SK-N-SH treated with all-trans-retinoic acid at 6 μM for 48 hours (cell line): ENCODE measurements at places on chromosomes 5 and 9.

DNA sequence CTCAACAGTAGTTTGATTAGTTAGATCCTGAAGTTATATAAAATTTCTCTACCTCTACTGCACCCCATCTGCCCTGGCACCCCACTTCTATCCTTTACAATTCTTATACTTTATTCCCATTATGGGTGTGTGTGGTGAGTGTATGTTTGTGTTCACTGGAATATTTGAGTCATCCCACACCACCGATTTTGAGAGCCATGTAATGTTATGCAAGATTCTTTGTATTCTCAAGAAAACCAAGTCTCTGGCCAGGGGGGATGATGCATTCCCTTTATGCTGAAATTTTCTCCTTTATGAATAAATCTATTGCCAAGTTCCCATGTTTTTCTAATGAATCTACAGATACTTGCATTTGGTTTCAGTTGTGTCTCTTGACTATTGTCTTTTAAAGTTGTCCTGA lies 266.8 kb downstream of the ARHGEF28 start:
- ATAC-seq: no peak

- ATAC-seq: 0 out of 3 replicates have a peak, but pooled peaks have one; percentile 26
Observed at GRCh38 chr5:157130925-157131324, 11.7 kb downstream of the MED7 start.

GRCh38 chr9:19231126-19231903 lies 822 bp downstream of the DENND4C start:
- ATAC-seq: peak; percentile 12

- ATAC-seq: no peak
Observed at GRCh38 chr5:155512329-155512728, 498.8 kb downstream of the KIF4B start.

DNA sequence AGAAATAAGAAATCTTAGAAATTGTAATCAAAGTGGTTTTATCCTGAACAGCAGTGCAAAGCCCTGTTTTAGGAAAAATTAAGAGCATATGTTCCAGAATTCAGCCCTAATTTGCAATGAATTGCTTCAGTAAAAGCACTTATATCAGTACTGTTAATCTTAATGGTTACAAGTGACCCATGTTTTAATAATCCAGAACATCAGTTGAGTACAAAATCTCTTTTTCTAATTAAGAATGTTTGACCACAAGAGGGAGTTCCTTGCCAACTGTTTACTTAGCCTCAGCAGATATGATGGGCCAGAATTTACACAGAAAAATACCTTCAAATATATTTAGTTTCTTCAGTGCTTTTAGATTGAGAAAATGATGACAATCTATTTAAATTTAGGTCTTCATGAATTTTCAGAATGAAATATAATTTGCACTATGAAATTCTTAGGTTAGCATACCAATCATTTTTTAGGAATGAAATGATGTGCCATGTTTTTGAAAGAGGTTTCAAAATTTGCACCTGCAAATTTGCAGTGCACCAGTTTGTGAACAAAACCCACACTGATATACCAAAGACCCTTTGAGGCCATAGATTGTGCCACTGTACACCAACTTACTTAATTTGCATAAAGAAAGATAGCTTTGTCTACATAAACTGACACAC lies 926.3 kb upstream of the ARRDC3 start:
- peak; percentile 93 for ATAC-seq

- no peak for ATAC-seq
Observed at GRCh38 chr5:104370523-104370922, 807.9 kb upstream of the NUDT12 start.

DNA sequence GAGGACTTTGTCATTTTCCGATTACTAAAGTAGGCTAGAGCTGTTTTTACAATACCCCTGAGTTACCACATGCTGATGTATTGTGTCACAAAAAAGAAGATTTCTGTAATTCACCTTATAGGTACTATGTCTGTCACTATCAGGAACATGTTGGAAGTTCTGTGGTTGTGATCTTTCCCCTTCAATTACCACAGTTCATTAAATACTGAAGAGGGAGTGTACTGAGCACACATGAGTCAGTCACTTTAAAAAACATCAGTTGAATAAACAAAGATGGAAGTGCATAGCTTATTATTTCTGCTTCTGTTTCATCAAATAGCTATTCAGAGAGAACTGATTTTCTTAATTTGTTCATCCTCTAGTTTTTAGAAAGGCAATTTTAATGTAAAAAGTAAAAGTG lies 31.7 kb downstream of the AP3S1 start:
- no peak for ATAC-seq

DNA sequence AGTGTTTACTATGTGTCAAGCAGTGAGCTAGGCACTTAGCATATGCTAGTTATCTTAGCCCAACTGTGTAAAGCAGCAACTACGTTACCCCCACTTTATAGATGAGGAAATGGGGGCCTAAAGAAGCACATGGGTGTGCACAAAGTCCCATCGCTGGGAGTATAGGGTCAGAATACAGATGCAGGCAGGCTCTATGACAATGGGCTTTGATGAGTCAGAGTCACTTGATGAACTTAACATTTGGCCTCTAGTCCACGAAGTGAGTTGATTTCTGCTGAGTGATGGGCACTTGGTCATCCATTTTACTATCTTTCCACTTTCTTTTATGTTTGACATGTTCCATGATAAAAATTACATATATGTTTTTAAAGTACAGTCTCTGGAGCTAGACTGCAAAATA lies 204.3 kb downstream of the TRIM32 start:
- ATAC-seq: no peak

DNA sequence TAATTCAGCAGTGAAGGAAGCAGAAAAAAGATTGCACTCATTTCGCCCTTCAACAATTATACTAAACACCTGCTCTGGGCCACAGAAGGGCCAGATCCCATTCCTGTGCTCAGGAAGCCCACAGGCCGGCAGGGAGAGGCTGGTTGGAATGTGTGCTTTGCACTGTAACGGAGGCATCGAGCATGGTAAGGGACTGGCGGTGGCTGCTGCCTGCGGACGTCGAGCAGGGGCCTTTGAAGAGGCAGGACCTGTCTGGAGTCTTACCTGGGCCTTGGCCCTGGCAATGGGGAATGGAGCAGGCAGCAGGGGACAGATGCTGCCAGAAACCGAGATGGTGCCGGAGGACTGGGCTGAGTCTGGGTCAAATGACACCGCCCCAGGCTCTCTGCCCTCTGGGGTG lies 97.8 kb downstream of the KCNIP1 start:
- ATAC-seq: no peak

GRCh38 chr5:52013523-52013922 lies 630.3 kb downstream of the ISL1 start:
- ATAC-seq: no peak

DNA sequence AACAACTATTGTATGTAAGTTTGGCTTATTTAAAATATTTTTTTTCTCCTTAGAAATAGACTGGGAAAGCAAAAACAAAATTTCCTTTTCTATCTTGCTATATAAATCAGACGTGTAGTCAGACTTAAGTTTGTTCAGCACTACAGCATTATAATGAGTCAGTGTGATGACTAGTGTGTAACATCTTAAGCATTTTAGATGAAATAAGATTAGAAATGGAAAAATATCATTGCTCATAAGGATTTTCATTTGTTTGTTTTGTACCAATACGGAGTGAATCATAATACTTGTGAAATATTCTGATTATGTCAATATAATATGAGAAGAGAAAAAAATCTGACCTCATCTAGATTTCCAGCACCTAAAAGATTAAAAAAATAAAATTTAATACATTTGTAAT lies 64.7 kb upstream of the RICTOR start:
- no peak for ATAC-seq

DNA sequence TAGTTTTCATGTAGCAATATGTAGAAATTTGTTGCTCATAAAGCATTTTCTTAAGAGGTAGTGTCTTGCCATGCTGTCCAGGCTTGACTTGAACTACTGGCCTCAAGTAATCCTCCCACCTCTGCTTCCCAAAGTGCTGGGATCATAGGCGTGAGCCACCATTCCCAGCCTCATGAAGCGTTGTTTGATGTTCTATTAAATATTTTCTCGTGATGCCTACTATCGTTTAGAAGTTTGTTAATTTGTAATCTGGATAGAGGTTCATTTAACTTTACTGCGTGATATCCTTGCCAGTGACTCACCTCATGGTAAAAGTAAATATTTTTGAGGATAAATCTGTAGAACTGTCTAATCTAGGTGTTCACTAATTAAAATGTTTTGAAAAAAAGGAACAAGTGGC lies 82.6 kb downstream of the VCAN start:
- no peak for ATAC-seq
